ENCODE measurements at places on chromosomes 3 and 15.

DNA sequence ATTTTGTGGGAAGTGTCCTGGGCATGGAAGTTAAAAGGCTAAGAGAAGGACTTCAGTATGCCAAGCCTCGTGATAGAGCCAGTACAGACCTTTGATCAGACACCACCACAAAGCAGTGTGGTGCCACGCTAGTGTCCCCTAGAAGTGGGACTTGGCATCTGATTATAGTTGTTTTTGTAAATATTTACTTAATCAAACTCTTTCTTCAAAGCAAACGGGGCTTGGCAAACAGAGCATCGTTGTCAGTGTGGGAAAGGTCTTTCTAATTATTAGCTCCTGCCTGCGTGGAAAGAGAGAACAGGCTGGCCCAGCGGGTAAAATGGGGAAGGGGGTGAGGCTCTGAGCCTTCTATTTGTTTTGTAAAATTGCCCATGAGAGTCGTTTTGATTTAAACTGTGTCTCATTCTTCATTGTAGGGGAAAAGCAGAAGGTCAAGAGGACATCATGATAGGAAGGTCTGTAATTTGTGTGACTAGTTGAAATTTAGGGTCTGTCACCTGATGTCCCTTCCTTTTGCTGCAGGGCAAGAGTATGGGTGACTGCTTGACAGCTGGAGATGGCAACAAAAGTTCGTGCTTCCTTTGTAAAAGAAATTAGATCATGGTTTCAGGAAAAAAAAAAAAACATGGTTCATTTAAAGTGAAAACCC, 105.0 kb downstream of the IQCH start:
- H3K27me3 ChIP-seq, result no peaks in the 10 kb centered on the region
- no peak overlapping the region for H3K27ac ChIP-seq
- no peaks in the 10 kb centered on the region for H3K36me3 ChIP-seq
- no peak overlapping the region for H3K4me3 ChIP-seq
- no peak for DNase-seq

DNA sequence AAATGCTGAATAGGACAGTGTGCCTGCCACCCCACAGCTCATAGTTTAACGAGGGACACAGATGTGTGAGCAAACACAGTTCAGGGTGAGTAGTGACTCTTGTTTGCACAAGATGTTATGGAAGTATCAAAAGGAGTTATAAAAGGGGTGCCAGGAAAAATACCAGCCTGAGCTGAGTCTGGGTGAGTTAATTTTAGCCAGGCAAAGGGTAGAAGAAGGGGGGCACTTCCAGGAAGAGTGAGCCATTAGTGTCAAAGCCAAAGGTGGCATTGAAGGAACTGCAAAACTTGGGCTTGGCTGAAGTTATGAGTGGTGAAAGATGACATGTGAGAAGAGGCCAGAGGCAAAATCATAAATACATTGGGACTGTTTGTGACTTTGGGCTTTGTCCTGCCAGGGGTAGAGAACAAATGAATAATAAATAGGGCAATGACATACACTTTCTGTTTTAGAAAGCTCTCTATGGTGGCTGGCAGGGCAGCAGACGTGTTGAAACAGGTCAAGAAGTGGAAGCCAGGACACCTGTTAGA, 1.9 kb upstream of the SPPL2A start:
- no peaks in the 10 kb centered on the region for H3K36me3 ChIP-seq

- no peak for DNase-seq
- no peak overlapping the region for H3K4me3 ChIP-seq
- H3K4me1 ChIP-seq, result peaks cover 2% of the 10 kb centered on the region
- no peaks in the 10 kb centered on the region for H3K36me3 ChIP-seq
- no peak overlapping the region for H3K27ac ChIP-seq
Measured at GRCh38 chr3:43856351-43856750, 165.6 kb downstream of the ABHD5 start.

DNA sequence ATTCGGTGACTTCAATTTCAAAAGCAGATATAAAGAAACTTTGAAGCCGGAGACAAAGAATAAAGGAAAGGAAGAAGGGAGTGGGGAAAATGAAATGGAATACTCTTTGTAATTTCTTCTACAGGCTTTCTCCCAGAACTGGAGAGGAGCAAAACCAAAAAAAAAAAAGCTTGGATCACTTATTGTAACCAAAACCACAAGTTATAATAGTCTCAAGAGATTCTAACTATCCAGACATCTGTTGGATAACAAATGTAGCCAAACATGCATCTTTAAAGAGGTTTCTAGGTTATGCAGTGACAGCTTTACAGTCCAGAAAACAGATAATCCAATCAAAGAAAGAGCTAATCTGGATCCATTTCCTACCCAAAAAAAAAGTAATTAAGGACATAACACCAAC, 36.2 kb downstream of the VGLL3 start:
- H3K4me3 ChIP-seq, result no peak overlapping the region
- no peaks in the 10 kb centered on the region for H3K36me3 ChIP-seq
- H3K27me3 ChIP-seq, result no peaks in the 10 kb centered on the region
- no peak overlapping the region for H3K27ac ChIP-seq
- DNase-seq, result no peak

- no peaks in the 10 kb centered on the region for H3K36me3 ChIP-seq
- DNase-seq, result no peak
- no peak overlapping the region for H3K4me3 ChIP-seq
- peaks cover 6% of the 10 kb centered on the region for H3K4me1 ChIP-seq
- H3K27me3 ChIP-seq, result no peaks in the 10 kb centered on the region
- H3K27ac ChIP-seq, result no peak overlapping the region
Measured at GRCh38 chr3:186207515-186207914, 98.6 kb upstream of the ETV5 start.

- peaks cover 32% of the 10 kb centered on the region for H3K4me1 ChIP-seq
- no peak for DNase-seq
- no peak overlapping the region for H3K27ac ChIP-seq
- peak overlapping the region; percentile 67 for H3K4me3 ChIP-seq
Measured at GRCh38 chr15:52803467-52804306, 13.6 kb upstream of the ONECUT1 start.

GRCh38 chr3:175260145-175260794, 401.1 kb downstream of the NAALADL2 start:
- H3K27me3 ChIP-seq, result no peaks in the 10 kb centered on the region
- DNase-seq, result no peak
- H3K27ac ChIP-seq, result peak overlapping the region; percentile 13

GRCh38 chr15:38283010-38283409, 30.4 kb downstream of the SPRED1 start:
- H3K27me3 ChIP-seq, result no peaks in the 10 kb centered on the region
- H3K4me3 ChIP-seq, result no peak overlapping the region
- H3K27ac ChIP-seq, result no peak overlapping the region
- H3K4me1 ChIP-seq, result peaks cover 19% of the 10 kb centered on the region

DNA sequence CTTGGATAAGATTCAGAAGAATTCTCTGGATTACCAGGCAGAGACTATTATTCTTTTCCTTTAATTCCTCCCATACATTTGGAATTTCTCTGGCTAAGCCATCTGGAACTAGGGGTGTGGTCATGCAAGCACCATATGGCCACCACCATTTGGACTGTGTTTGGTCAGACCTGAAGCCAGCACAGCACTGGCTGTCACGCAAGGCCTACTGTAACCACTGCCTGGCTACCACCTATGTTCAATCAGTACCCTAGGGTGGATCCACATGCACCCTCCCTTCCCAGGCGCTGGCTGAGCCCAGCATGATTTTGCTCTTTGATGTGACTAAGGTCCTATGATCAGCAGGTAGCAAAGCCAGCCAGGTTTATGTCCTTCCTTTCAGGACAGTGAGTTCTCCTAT, 287.8 kb upstream of the GOLIM4 start:
- no peaks in the 10 kb centered on the region for H3K4me1 ChIP-seq
- H3K36me3 ChIP-seq, result no peaks in the 10 kb centered on the region
- H3K27ac ChIP-seq, result no peak overlapping the region
- no peak overlapping the region for H3K4me3 ChIP-seq
- no peak for DNase-seq
- H3K27me3 ChIP-seq, result no peaks in the 10 kb centered on the region

DNA sequence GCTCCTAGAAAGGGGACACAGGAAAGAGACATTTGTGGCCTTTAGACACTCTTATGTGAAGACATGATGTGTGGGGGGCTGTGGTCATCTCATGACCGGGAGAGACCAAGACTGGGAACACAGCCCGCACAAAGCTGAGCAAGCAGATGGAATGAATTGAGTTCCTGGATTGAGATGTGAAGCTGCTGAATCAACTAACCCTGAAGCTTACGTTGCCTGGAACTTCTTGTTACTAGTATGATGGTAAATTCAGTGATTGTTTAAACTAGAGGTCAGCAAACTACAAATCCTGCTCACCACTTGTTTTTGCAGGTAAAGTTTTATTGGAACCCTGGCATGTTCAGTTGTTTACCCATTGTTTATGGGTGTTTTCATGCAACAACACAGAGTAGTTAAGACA, 83.4 kb upstream of the BHLHE40 start:
- H3K4me1 ChIP-seq, result peaks cover 41% of the 10 kb centered on the region
- no peaks in the 10 kb centered on the region for H3K36me3 ChIP-seq
- H3K27ac ChIP-seq, result no peak overlapping the region
- H3K27me3 ChIP-seq, result no peaks in the 10 kb centered on the region
- no peak for DNase-seq
- no peak overlapping the region for H3K4me3 ChIP-seq

DNA sequence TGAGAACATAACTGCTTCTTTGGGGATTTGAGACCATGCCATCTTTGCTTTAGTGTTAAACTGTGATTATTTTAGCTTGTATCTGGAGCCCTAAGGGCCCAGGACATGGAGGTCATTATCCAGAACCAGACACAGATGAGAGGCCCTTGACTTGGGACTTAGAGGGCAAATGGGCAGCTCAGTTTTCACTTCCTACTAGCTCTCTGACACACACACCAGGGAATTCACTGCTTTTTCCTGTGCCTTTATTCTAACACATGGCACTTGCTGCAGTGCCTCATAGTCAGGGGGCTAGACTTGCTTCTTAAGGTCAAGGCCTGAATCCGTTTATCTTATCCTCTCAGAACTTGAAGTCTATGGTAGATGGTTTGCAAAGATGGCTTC, 33.3 kb downstream of the AMOTL2 start:
- no peak for DNase-seq
- no peak overlapping the region for H3K4me3 ChIP-seq
- H3K27me3 ChIP-seq, result no peaks in the 10 kb centered on the region

- no peaks in the 10 kb centered on the region for H3K36me3 ChIP-seq
- H3K4me3 ChIP-seq, result peak overlapping the region; percentile 80
- H3K27me3 ChIP-seq, result no peaks in the 10 kb centered on the region
Measured at GRCh38 chr3:24522146-24522579, 27.5 kb upstream of the THRB start.

DNA sequence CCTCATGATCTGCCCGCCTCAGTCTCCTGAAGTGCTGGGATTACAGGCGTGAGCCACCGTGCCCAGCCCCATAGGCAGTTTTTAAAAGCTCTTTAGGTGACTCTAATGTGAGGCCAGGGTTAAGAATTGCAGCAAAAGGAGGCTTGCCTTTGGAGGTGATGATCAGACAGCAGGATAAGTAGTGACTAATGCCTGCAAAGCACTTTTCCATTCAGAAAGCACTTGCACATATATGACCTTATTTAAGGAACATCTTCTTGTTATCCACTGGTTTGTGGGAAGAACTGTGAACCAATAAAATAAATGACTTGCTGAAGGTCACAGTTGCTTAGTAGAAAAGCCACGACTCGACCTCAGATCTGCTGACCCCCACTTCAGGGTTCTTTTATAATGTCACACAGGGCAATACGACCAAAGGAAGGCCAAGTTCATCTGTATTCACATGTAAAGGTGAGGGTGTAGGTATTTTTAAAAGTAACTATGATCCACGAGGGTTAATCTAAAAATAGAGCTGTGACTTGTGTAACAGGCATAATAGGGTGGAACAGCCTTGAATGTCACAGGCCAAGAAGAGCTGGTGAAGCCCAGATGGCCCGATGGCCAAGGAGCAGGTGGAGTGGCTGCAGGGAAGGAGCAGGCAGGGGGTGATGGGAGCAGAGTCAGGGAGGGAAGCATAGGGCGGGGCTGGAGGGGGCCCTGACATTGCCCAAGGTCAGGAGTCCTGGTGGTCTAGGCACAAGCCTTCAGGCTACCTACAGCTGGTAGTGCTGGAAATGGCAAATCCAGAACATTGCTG, 24.4 kb downstream of the LARP6 start:
- H3K4me3 ChIP-seq, result no peak overlapping the region
- H3K27me3 ChIP-seq, result no peaks in the 10 kb centered on the region

DNA sequence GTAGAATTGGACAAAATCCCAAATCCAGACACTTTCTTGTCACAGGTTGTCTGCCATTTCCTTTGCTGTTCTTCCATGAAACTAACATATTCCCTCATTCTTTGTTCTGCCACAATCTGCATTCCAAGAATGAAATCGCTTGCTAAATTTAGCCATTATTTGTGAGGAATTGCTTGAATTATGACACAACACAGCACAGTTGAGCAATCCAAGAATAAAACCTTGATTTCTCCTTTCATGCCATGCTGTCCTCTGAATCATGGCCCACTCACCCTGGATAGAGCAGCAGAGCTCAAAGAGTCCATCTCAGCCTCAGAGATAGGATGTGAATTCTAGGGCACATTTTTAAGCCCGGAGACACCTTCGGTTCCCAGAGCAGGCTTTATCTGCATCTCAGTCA, 35.2 kb upstream of the GREM1 start:
- no peaks in the 10 kb centered on the region for H3K4me1 ChIP-seq
- no peak overlapping the region for H3K4me3 ChIP-seq
- H3K36me3 ChIP-seq, result no peaks in the 10 kb centered on the region
- no peaks in the 10 kb centered on the region for H3K27me3 ChIP-seq

DNA sequence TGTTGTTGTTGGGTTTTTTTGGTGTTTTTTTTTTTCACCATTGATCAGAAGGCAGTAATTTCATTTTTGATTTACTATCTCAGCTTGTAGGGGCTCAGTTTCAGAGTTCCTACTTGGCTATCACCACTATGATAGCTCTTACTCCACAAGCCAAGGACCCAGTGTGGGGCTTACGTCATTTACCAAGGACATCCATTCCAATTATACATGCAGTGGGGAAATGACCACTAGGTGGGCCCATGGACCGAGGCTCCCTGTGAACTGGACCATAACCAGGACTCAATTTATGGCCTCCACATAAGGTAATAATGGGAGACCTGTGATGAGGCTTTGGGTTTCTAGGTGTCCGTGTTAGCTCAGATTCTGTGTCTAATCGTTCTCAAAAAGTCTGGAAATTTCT, 67.5 kb upstream of the CACNA1D start:
- H3K27me3 ChIP-seq, result no peaks in the 10 kb centered on the region
- no peaks in the 10 kb centered on the region for H3K36me3 ChIP-seq
- H3K27ac ChIP-seq, result no peak overlapping the region
- H3K4me1 ChIP-seq, result no peaks in the 10 kb centered on the region
- no peak for DNase-seq

DNA sequence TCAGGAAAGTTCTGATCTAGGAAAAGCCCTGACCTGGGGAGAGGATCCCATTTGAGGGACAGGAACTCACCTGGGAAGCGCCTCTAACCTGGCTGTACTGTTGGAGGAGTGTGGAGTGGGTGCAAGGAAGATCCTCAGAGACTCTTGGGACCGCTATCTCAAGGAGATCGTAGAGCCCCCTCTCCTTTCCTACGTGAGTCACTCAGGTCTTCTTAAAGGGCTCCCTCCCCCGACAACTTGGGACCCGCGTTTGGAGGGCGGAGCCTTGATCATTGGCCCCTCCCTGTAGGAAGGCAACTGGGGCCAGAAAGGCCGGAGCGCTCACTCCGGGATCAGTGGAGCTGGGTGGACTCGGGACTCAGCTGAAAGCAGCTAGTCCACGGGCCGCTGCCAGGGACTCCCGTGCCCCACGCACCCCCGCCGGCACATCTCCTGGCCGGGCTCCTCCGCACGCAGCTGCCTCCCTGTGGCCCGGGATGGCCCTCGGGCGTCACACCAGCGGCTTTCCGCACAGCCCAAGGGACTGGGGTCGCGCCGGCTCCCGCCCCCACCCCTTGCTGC, 520 bp downstream of the SLC26A6 start:
- peak overlapping the region; percentile 84 for H3K27ac ChIP-seq
- DNase-seq, result peak; percentile 36
- peaks cover 34% of the 10 kb centered on the region for H3K4me1 ChIP-seq
- peaks cover 34% of the 10 kb centered on the region for H3K36me3 ChIP-seq
